Neural crest cell (in vitro differentiated cells): ENCODE measurements at places on chromosomes 7 and 10.

- DNase-seq: no peak
Measured at GRCh38 chr7:136002802-136003201, 25.6 kb upstream of the MTPN start.

DNA sequence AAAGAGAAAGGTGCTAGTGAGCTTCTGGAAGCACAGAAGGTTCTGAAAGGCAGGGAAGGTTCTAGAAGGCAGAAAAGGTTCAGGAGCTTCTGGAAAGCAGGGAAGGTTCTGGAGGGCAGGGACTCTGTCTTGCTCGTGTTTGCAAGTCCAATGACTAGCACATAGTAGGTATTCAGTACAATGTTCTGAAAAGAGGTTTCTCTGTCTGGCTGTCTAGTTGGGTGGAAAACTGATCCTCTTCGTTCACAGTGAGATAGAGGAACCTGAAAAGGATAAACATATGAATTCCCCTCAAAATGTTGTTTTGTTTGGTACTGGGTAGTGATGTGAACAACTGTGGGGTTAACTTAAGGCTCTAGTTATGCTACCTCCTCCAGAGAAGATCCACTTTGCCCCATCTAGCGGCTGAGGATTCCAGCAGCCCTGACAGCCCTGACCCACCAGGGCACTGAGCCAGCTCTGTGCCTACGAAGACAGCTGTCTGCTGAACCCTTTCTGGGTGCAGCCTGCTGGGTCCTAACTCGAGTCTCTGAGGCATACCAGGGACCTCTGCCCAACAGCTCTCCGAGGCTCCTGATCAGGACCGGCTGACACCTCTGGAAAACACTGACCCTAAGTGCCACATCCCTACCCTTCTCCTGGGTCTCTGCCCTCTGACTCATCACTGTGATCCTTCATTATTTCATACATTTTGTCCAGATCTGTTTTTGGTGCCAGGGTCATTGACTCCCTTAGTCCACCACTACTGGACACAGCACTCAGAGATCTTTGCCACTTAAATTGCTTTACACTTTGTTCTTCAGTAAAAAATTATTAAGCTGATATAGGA, 15.4 kb downstream of the PTPRN2 start:
- DNase-seq: no peak

DNA sequence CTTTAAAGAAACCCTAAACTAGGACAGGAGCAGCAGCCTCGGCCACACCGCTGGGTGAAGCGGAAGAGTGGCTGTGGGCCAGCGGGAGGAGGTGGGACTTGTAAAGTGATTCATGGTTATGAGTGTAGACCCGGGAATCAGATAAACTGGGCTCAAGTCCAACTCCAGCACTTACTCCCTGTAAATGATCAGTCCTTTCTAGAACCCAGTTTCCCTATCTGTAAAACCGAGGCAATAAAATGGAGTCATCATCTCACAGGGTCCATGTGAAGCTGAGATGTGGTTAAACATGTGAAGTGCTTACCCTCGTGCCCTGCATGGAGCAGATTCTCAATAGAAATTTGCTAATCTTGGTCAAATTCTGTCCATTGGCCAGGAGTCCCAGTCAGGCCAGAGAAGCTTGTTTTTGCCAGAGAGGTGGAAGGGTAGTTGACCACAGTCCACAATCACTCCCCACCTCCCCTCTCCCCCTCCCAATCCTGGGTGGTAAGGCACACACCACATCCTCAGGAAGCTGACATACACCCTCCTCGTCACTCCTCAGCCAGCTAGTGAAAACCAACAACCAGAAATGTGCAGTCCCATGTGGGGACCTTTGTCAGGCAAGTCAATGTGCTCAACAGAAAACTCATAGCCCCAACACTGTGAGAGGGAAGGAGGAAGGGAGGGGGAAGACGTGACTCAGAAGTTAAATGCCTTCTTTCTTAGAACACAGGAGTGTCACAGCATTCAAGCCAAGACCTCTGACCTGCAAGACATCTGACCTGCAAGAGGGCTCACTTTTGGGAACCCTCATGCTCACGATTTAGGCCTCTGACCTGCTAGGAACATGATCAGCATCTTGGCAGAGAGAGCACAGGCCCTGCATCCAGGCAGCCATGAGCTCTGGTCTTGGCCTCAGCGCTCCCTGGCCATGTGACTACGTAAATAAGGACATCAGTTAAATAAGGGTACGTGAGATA, 145.1 kb downstream of the PLXNA4 start:
- DNase-seq: no peak

GRCh38 chr10:79287973-79288723, 59.1 kb upstream of the PPIF start:
- DNase-seq: no peak

DNA sequence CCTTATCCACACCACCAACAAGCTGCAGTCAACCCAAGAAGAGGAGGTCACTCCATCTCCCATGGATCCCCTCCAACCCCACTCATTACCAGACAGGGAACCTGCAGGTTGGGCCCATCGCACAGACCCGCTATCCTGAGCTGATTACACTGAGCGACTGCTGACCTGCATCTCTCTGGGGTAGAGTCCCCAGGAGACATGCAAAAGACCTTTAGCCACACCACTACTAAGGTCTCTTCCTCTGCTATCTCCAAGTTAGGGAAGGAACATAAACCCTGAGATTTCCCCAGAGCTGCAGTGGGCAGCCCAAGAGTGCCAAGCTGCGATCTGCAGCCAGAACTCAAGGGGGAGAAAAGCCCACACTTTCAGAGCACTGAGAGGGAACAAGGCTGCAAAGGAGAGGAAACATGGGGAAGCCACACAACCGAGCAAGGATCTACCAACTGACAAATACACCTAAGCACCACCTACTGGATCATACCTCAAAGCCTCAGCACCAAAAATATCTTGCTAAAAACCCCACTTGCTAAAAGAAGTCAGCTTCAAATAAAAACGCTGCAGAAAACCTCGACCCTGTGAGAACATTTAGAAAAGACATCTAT, 298.2 kb downstream of the SORCS1 start:
- no peak for DNase-seq

GRCh38 chr10:110357871-110358270, 53.2 kb upstream of the SMNDC1 start:
- no peak for DNase-seq

DNA sequence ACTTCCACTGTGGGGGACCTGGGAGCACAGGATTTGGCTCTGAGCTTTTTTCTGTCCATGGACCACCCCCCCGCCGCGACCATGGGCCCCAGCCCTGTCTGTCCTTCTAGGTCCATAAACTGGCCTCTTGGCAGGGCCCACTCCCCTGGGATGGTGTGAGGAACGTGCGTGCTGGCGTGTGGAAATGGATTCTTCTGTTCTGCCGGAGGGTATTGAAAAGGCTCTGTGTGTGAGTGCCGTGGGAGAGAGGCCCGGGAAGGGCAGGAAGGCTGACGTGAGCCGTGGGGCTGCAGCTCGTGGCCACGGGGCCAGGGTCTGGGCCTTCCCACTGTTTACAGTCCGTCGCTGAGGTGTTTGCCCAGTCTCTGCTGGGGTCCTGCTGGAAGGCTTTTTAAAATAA, 123.7 kb downstream of the GRK5 start:
- DNase-seq: no peak

DNA sequence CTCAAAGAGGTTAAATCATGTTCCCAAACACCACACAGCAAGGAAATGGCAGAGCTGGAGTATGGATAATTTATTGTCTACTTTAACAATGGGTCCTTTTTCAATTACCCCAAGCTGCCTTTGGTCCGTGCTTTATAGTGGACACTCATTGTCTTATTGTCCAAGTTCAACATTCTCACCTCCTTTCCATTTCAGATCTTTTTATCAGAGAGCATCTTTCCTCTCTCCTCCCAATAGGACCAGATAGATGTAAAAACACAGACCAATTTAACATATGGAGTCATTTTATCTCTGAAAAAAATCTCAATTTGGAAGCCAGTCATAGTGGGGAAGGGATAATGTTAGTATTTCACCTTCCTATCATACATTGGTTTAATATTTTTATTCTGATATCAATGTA, 83.5 kb upstream of the WAC start:
- no peak for DNase-seq
